ENCODE measurements at places on chromosomes 5 and 9.

DNA sequence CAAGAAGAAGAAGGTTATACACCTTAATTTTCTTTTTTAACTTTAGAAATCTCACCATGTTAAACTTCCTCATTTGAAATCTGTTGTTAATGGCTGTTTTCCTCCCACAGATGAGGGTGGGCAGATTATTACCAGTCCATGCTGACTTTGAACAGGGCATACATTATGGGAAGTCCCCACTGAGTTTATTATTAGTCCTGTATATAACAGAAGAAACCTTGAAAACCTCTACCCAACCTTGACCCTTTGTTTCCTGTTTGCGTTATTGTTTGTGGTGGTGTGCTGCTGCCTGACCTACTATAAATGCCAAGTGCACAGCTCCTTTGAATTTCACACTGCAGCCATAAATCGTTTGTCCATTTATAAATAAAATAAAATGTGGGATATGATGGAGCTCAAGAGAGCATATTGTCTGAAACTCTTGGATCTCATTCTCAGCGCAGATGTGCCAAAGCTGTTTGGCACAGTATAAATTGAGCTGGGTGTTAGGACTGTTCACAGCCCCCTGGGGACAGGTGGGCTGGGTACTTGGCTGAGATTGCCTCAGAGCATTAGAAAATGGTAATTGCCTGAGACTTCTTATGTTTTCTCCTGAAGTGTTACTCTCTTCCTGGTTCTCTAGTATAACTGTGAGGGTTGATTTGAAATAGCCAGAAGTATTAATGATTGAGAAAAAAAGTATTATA is 139.6 kb downstream of the SPATA31D1 start:
- peak; percentile 79 for DNase-seq

DNA sequence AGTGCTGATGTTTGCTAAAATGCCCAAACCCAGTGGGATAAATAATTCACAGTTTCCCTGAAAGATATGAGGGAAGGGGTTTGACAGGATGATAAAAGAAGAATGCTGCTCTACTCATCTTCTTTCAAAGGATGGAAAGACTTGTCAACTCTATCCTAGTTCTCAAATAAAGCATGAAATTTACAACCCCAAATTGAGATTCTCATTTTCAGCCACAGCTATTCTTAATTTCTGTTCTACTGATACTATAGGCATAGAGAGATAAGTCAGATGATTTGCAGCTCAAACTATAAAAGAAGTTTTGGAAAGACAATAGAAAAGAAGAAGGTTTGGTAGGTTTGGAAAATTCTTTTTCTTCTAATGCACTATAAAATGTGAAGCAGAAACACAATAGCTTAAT is 542.6 kb downstream of the CSNK1G3 start:
- no peak for DNase-seq

DNA sequence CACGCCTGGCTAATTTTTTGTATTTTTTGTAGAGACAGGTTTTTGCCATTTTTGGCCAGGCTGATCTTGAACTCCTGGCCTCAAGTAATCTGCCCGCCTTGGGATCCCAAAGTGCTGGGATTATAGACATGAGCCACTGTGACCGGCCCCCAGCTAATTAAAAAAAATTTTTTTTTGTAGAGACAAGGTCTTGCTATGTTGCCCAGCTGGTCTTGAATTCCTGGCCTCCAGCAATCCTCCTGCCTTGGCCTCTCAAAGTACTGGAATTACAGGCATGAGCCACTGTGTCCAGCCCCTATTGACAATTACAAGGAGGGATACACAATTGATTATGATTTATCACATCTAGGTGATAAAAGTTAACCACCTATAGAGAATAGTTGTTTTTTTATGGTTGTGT is 59.5 kb downstream of the NR2F1 start:
- no peak for DNase-seq

DNA sequence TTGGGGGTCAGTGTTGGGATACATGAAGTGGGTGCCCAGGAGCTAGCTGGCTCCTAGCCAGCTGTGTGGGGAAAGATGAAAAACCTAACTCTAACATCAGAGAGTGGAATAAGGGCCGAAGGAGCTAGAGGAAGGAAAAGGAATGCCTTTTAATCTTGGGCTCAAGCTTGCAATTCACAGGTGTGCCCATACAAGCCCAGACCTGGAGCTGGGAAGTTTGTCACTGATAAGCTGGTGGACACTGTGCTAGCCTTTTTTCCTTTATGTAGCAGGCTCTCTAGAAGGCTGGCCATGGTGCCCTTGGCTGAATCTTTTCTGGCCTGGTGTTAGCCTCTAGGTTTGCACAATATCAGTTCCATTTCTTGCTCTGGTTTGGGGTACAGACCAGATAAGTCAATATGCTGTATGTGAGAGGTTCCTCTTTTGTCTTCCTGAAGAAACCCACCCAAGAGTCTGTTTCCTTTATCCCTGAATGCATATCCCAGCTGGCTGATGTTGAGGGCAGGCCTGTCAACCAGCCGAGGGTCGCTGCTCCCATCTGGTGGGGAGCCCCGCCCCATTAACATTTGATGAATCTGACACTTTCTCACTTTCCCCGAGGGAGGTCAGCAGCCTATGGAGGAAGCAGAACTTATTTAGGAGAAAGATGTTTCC is 92.4 kb upstream of the CXCL14 start:
- no peak for DNase-seq

- no peak for DNase-seq
These were observed 388.3 kb downstream of the PLK2 start for GRCh38 chr5:58071566-58071965.

- peak; percentile 25 for DNase-seq
These were observed 1816.1 kb upstream of the C9orf72 start for GRCh38 chr9:29389421-29389820.

DNA sequence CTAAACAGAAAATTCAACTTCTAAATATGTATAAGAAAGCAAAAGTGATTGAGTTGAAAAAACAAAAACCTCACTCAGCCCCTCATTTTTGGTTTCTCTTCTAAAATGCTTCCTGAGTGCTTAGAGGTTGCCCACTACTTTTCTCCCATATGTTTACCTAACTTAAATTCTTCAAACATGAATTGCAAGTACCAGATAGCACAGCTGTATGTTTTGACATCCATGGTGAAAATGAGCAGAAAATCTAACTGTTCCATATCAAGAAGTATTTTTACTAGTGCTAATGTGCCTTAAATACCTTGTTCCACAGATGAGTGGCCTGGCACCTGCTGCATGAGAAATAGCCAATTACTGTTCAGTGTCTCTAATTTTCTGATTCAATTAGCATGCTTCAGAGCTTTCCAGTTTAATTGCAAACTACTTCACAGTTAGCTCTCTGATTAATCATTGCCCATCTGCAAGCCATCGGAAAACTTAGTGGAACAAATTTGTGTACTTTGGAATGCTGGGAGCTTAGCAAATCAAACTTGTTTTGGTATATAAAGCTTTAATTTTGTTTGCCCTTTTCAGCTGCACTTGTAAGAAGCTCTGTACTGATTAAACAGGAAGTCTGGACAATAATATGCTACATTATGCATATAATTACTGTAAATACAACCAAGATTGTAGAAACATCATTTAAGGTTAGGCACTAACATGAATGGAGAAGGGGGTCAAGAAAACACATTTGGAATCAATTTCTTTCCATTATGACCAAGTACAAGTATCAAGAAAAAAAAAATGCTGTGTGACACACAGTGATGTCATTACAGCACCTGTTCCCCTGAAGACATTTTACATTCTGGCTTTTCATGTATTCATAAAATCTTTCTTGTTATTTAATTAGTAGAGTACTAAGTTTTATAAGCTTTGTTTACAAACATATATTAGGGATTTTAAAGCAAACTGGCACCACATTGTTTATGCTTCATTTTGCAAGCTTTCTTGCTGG is 65.6 kb downstream of the POU5F2 start:
- DNase-seq = no peak

- no peak for DNase-seq
These were observed 428.3 kb downstream of the GADD45G start for GRCh38 chr9:90033028-90033650.

DNA sequence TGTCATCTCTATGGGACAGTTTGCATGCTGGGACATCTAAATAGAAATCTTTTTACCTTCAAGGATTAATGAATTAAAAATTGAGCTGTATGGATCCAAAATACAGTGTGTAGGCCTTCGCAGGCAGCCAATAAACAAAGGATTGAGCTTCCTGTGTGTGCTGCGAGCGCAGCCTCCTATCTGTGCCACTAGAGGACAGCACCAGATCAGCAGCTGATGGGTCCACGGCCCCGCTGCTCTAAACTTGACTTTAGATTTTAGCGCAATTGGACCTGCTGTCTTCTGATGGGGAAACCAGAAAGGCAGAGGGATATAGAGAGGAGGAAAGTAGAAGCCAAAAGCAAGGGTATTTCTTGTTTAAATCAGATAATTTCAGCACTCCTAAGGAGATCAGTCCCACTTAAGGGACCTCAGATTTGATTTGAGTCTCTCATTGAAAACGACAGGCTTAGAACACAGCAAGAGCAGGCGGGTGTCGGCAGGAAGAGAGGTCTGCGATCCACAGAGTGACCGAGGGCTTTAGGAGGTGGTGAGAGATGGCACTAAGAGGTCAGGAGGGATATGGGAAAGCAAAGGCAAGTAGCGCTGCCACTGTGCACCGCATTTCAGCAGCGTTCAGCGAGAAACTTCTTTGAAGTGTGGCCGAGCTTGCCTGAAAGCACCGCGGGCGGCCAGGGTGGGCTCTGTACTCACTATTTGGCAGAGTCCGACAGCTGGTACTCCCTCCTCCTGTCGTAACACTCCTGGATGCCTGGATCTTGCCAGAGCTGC is 214.3 kb downstream of the GNA14 start:
- peak; percentile 44 for DNase-seq

DNA sequence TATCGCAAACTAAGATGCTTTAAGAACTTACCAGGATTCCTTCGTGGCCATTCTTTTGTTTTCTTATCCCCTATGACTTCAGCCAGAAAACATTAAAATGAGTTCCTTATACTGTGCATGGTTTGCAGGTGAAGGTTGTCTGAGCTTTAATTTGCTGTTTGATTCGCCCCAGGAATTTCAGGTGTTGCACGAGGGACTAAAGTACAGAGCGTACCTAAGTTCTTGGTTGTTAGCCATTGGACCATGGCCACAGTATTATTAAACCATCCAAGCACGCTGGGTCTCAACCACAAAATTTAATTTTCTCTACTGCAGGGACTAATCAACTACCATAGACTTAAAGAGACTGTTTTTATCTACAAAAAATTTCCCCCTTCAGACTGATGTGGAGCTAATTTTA is 208.4 kb upstream of the MPDZ start:
- DNase-seq = no peak

GRCh38 chr9:15139469-15139868 is 167.5 kb downstream of the TTC39B start:
- no peak for DNase-seq

DNA sequence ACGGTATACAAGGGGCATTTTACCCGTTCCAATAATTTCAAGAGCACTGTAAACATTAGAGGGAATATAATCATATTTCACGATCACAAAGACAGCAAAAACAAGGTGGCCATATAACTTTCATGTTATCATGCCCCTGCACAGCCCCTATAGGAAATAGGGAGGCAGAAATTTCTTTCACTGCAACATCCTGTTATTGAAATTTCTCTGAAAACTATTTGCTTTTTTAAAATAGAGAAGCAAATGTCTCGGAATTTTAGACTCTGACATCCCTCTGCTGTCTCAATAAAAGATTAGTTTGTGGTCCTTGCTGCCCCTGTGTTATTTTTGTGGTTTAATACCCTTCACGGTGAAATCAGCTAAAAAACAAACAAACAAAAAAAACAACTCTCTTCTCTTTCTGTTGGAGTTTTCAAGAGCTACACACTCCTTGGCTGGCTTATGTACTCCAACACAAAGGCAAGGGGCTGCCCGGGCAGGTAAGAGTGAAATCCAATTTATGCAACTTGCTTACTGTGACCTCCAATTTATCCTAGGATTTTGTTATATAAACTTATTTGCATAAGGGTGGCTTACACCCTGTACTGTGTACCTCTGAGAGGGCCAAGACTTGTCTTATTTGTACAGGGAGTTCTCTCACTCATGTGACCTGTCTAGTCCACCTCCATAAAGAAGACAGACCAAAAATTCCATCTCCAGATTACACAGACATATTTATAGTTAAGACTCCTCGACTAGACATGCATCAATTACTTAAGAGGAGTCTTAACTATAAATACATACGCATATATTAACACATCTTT is 223.6 kb downstream of the MLLT3 start:
- DNase-seq = no peak

GRCh38 chr9:108688051-108688450 is 167.7 kb downstream of the ACTL7B start:
- DNase-seq = no peak
